ENCODE measurements at places on chromosomes 7 and 10.

DNA sequence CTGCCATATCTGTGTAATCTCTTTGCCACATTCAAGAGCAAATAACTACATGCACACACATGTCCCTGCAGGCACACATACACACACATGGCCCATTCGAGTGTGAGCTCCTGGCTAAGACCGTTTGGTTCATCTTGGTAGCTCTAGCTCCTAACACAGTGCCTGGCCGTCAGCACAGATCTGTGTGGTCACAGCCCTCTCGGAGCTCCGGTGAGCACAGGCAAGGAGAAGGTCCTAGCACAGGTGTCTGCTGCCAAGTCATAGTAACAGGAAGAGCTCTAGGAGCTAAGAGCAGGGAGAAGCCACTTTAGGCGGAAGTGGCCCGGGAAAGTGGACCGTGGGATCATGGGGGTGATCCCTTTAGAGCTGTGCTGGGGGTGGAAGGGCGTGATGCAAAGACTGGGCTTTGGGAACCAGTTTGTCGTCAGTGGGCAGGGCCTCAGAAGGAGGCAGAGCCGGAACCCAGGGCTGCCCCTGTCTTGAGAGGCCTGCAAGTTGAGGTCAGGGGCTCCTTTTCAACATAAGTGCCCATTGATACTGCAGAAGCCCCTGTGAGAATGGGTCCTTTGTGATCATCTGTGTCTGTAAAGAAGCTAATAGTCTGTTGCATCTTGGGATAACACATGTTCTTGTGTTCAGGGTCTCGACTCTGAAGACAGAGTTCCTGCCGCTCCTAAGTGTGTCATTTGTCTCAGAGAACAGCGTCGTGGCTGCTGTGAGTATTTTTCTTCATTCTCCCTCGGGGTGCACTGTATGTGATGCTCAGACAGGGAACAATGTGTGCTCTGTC is 16.6 kb upstream of the ARPC1B start:
- DNase-seq: no peak

DNA sequence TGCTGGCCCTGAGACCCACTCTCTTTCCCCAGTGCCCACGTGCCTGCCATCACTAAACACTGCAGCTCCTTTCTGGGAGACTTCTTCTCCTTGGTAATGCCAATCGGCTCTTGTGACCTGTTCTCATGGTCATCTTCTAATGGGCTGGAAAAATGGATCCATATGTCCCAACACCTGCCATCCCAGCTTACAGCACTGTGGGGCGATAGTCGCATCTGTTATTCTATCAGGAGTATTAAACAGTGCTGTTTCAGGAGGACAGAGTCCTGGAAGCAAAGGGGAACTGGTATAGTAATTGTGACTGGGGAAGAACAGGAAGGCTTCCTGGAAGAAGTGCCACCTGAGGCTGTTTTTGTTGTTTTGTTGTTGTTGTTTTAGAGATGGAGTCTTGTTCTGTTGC is 411.2 kb downstream of the GLRX3 start:
- no peak for DNase-seq

GRCh38 chr7:148503900-148504487 is 86.6 kb upstream of the C7orf33 start:
- no peak for DNase-seq

GRCh38 chr10:72123616-72124015 is 35.3 kb upstream of the SPOCK2 start:
- DNase-seq: no peak

DNA sequence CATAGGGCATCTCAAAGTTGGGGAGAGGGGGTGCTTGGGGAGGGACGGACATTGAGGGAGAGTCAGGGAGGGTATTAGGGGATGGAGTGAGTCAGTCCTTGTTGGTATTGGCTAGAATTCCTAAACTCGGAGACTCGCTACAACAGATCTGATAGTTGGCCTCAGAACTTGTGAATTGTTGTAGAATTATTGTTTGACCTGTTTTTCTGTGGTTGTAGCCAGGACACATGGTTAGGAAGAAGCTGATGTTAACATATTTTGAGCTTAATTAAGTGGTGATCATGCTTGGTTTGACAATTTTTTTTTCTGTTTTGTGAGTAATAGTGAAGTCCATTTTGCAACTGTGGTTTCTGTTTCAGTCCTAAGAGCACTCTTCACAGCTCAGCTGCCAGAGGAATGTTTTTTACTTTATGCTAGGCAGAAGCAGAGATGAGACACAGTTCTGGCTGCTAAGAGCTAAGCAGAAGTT is 1190.3 kb upstream of the C7orf33 start:
- DNase-seq: no peak
